CD4-positive, alpha-beta T cell treated with Interleukin-17A for 4 hours (primary cell): ENCODE measurements at places on chromosomes 5 and 9.

DNA sequence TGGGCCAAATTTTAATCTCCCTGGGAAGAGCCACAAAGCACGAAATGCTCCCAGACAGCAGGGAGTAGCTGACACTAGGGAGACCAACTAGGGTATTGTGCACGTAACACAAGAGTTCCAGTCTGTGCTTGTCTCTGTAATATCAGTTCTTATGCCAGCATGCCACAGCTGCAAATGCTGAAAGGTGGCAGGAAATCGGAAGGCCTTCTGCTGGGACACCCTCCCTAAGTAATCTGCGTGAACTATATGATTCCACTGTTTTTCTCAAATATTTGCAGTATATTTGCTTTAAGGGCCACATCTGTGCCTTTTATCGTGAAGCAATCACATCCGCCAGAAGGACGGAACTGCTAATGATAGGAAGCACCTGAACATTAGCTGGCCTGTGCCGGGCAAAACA lies 12.6 kb downstream of the VLDLR start:
- DNase-seq = no peak

DNA sequence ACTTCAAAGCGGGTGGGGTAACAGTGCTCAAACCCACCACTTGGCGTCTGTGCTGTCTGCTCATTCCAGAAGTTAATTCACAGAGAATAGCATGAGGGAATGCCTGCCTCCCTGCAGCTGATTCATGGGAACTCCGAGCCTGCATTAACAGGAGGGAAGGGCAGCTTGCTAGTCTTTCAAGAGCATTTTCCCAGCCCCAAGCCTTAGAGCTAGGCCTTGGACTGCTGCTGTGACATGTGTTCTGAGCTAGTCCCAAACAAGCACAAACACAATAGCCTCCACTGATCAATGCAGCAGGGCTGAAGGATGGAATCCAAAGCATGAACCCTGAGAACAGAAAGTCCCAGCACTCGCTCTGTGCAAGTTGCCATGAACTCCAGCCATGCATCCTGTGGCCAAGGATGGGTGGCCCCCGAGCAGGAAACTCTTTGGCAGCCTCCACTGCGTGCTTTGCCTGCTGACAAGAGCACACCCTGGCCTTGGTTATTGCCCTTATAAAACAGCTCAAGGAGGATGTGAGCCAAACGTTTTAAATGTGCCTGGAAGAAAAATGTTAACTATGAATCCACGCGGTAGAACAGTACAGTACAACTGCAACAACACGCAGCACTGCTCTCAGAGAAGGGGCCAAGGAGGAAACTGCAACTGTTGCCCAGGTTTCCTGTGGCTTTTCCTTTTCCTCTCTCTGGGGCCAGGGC lies 653.1 kb upstream of the KLF4 start:
- DNase-seq = no peak

GRCh38 chr5:465591-466403 lies 22.8 kb downstream of the EXOC3 start:
- DNase-seq = no peak

GRCh38 chr5:9785751-9786150 lies 155.6 kb upstream of the TAS2R1 start:
- no peak for DNase-seq

DNA sequence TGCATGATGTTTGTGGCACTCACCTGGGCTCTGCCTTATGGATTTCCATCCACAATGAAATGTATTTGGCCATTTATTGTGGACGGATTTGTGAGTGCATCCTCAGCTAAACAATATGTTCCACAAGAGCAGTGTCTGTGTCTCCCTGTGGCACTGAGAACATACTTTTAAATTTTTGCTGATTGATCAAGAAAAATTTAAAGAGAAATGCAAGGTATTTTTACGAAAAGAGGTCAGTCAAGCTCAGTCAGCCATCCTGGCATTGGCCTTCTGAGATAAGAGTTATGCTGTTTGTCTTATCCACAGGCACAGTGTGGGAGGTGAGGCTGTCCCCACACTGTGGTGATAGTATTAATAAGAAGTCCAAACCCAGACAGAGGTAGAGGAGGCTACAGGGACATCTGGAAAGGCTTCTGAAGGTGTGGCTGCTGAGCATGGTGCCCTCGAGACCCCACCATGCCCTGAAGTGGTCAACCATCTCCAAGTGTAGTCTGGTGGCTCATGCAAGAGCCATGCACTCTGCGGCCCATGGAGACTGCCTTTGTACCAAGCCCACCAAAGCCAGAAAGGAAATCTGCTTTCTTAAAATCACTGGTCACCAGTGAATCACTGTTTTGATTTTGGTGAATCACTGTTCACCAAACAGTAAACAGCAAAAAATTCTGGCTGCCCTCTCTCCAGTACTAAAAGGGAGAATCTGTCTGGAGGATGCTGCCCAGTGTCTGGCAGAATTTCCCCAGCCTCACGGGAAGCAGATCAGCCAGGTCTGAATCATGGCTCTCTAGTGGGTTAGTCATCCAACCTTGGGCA lies 28.8 kb downstream of the SPOCK1 start:
- no peak for DNase-seq

DNA sequence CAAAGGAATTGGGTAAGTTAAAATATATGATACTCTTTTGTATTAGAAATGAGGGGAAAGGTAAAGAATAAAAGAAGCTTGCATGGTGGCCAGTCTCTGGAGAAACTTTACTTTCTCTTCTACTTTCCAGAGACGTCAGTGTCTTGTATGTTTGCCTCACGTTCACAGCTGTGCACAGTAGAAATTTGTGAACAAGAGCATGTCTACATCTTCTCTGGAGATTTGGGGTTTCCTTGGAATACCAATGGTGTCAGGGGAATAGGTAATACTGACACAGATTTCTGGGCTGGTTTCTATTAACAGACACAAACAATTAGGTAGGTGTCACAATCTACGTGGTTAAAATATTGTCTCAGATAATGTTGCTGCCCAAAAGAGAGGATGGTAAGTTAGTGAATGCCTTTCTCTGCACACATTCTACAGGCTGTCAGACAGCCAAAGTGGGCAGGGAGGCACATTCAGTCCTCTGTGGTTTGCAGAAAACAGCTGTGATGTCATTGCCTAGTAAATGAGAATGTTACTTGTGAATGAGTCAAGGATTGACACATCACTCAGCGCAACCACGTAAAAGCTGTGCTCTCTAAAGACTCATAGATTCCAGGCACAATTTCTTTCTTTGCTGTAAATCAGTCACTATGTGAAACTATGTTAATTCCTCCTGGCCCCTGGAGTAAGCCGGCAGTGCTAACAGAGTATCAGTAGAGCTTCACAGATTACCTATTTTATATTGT lies 397.1 kb downstream of the MAN2A1 start:
- no peak for DNase-seq

DNA sequence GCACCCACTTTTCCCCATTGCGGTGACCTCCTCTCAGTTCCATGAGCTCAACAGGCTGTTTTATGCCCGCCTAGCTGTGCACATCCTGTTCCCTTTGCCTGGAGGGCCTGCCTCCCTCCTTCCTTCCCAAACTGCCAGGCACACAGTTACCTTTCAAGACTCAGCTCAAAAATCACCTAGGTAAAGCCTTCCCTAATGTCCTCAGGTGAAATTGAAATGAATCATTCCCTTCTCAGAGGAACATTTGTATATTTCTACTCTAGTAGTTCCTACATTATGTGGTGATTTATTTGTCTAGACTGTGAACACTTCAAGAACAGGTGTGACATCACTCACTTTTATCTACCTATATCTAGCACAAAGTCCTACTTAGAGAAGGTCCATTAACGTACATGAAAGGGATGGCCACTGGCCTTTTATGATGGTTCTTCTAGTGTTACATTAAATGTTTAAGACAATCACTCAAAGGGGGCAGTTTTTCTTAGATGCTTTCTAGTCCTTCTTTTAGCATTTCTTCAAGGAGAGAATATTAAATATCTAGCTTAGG lies 103.5 kb upstream of the EQTN start:
- no peak for DNase-seq

GRCh38 chr9:92786298-92786697 lies 21.7 kb upstream of the BICD2 start:
- DNase-seq = no peak

DNA sequence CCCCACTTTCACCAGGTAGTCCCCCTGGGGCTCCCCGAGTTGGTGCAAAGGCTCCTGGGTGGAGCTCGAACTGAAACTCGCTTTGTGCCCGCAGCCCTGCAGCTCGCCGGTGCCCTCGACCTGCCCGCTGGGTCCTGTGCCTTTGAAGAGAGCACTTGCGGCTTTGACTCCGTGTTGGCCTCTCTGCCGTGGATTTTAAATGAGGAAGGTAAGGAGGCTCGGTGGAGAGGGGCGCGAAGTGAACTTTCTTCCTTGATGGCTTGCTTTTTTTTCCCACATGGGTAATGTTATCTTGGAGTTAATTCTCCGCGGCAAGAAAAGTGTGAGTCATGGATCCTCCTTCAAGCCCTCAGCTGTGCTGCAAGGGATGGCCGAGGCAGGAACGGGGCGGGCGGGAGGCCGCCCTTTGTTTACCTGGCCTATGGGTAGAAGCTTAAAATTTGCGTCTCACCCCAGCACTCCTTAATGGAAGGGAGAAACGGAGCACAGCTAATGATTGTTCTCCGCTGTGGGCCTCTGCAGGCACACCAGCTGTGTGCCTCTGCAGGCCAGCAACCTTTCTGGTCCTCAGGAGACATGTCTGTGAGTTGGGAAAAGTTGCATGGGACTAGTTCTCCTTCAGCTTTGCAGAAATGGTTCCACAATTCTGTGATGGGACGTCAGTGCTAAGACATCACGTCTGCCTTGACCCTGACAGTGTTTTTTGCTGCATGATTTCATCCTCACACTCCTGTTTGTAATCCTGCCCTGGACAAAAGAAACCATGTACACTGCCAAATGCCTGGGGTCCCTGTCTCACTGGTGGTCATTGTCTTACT lies 1.1 kb downstream of the MAMDC2 start:
- DNase-seq = no peak

GRCh38 chr5:143227301-143227700 lies 176.2 kb downstream of the NR3C1 start:
- no peak for DNase-seq

DNA sequence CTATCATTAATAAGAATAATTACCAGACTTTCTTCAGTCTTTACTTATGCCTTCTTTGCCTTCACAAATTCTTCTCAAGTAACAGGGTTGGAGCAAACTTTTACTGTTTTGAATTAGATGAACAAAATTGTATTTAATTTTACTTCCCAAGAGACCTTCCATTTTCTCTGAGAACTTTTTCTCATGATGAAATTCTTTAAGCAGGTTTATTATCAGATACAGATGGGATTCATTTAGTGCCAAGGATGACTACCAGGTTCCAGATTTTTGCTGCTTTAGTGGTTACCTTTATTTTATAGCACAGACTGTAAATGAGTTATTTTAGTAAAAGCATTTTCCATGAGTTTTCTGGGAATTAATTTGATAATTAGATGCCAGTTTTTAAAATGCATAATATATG lies 125.1 kb downstream of the GDNF start:
- no peak for DNase-seq

- no peak for DNase-seq
Observed at GRCh38 chr9:94147776-94148175, 63.5 kb downstream of the PTPDC1 start.

- no peak for DNase-seq
Observed at GRCh38 chr9:96305171-96305570, 3.2 kb upstream of the HSD17B3 start.

DNA sequence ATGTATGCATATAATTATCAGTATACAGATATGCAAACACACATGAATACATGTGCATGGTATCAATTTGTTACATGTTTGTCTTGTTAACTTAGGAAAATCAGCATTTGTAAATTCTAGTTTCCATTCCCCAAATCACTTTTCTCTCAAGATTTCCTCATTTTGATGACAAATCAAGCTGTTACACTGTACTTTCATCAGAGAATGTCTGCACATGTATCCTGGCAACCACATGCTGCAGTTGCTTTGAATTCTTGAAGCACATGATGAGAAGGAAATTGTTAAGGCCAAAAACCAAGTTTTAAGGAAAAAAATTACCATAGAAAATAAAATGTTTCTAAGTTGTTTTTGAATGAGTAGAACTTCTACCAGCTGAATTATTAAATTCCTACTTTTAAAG lies 1834.5 kb downstream of the EFNA5 start:
- DNase-seq = no peak

GRCh38 chr9:80204054-80204453 lies 632.3 kb downstream of the TLE4 start:
- no peak for DNase-seq

GRCh38 chr5:167653645-167654106 lies 637.8 kb upstream of the WWC1 start:
- DNase-seq = no peak

DNA sequence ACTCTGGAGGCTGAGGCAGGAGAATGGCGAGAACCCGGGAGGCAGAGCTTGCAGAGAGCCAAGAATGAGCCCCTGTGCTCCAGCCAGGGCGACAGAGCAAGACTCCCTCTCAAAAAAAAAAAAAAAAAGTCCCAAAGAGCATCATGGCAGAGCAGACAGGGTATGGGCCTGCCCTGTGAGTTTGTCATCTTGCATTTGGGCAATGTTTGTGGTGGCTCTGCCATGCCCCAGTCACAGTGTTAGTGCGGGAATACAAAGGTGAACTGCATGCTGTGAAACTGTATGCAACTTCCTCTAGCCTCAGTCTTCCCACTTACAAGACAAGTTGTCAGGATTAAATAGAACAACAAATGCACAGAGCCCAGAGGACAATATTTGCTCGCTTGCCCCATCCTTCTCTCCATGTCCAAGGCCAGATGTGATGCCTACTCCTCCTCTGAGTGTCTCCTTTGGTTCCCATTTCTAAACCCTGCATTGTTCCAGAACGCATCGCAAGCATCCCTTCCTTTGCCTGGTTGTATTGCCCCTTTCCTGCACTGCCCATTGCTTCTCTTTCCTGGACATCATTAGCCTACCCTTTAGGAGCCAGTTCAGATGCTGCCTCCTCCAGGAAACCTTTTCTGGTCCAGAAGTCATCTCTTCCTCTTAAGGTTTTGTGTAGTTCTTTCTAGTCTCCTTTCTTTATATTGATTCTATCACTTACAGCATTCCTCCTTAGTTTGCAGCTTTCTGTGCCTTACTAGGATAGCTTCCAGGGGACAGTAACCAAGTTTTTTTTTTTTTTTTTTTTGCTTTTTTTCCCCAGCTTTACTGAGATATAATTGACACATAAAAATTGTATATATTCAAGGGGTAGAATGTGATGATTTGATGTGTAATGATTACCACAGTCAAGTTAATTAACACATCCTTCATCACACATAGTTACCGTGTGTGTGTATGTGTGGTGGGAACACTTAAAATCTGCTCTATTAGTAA lies 69.0 kb upstream of the TNFAIP8 start:
- peak; percentile 54 for DNase-seq

GRCh38 chr9:87547671-87548081 lies 50.0 kb downstream of the DAPK1 start:
- DNase-seq = no peak

- DNase-seq = no peak
Observed at GRCh38 chr9:136248951-136249876, 3.6 kb upstream of the QSOX2 start.

DNA sequence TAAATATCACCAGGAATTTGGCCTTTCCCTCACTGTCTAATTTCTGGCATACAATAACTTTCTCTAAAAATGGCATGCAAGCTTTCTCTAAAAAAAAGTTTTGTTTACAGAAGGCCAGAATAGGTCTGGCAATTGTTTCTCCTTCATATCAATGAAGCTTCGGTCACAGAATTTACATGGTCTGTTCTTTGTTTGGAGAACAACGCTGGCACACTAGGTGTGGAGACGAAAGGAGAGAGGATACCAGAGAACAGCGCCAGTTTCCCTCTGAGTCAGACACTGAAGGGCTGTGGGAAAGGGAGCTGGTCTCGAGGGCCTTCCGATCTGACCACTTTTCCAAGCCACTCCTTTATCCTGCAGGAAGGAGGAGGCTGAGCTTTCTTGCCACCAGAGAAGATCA lies 60.1 kb upstream of the ITGA1 start:
- DNase-seq = no peak
